ENCODE measurements at places on chromosomes 4 and X. TPM values are rescaled to one million over a fixed set of nuclear protein-coding genes. Genes with fewer than 3 reads are reported as not detected.

HERC3 gene
- 17.4 TPM for total RNA-seq

CDKL2 gene
- total RNA-seq: 0.13 TPM

RNF175 gene
- total RNA-seq: not detected

DNA sequence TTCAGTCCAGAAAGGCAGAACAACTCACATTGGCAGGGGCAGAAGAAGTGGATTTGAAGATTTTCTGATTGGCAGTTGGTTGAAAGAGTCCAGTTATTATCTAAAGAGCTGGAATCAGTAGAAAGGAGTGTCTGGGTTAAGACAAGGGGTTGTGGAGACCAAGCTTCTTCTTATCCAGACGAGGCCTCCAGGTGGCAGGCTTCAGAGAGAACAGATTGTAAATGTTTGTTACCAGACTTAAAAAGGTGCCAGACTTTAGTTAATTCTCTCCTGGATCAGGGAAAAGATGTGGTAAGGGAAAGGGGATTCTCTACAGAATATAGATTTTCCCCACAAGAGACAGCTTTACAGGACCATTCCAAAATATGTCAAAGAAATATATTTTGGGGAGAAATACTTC, 36.7 kb upstream of the TLR3 start:
- no peak for DNase-seq

- no peak for DNase-seq
These were observed 10.0 kb downstream of the CLCN4 start for GRCh38 chrX:10166731-10167151.

GRCh38 chr4:41538017-41538733, at the start of gene LIMCH1:
Gene LIMCH1, plus strand, starts transcription at chr4:41538157. Its CDS starts 67,839 bp downstream, at chr4:41605996.
- no peak for DNase-seq

RTL5 gene
- total RNA-seq: 0.53 TPM

ENAM gene
- total RNA-seq: not detected
